ENCODE measurements at places on chromosomes 11 and 22. TPM values are rescaled to one million over a fixed set of nuclear protein-coding genes. Genes with fewer than 3 reads are reported as not detected.

- DNase-seq, result no peak
These were observed 37.0 kb upstream of the FTH1 start for GRCh38 chr11:62004473-62004872.

DNA sequence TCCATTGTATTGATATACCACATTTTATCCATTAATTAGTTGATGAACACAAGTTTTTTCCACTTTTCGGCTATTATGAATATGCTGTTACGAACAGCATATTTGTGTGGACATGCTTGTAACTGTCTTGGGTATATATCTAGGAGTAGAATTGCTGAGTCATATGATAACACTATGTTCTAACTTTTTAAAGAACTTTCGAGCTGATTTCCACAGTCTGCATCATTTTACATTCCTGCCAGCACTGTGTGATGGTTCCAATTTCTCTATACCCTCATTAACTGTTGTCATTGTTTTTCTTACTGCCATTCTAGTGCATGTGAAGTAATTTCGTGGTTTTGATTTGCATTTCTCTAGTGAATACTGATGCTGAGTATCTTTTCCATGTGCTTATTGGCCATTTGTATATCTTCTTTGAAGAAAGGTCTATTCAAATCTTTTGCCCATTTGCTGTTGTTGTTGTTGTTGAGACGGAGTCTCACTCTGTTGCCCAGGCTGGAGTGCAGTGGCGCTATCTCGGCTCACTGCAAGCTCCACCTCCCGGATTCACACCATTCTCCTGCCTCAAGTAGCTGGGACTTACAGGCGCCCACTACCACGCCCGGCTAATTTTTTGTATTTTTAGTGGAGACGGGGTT lies 7.4 kb upstream of the RCE1 start:
- no peak for DNase-seq

HTR3A gene
- total RNA-seq, result not detected

DNA sequence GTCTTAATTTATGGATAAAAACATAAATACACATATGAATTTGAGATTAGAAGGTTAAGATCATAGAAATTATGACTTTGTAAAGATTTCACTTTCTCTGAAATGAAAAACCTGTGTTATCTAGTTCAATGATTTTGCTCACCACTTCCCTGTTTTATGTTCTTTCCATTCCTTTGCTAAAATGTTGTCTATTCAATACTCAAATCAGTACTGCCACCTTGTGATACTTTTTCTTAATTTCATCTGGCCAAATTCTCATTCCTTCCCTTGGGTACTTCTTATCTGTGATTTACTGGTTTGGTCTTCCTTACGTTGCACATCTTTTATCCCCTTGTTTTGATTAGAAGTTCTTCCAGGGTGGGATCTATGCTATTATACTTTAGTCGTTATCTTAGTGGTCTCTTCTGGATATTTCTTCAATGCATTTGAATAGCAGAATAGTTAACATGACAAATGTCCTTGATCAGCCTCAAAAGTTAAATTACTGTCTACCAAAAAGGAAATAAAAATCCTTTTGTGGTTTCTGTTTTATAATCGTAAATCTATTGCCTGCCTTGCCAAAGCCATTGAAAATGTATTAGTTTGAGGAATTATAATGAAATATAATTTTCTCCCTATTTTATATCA lies 197.0 kb downstream of the PGR start:
- peak; percentile 45 for DNase-seq

DNA sequence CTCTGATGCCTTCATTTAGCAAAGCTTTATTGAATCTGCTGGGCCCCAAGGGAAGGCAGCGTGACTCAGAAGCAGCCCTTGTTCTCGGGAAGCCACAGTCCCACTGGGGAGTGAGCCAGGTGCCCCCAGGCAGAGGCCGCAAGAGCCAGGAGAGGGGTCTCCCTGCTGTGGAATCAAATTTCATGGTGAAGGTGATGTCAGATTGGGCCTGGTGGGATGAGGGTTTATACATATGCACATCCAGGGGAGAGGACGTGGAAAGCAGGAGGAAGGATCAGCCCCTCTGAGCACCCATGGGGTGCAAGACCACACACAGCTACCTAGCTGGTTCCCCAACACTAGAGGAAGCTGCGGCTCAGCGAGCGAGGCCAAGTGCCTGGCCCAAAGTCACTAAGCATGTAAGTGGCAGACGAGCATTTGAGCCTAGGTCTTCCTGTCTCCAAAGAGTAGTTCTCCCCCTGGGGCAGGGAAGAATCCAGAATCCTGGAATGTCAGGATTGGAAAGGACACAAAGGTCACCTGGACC lies 2.0 kb downstream of the SYNGR1 start:
- no peak for DNase-seq

AASDHPPT gene
- total RNA-seq, result 70.4 TPM

CARD16 gene
- 1.5 TPM for total RNA-seq

NXPE1 gene
- total RNA-seq, result not detected

DNA sequence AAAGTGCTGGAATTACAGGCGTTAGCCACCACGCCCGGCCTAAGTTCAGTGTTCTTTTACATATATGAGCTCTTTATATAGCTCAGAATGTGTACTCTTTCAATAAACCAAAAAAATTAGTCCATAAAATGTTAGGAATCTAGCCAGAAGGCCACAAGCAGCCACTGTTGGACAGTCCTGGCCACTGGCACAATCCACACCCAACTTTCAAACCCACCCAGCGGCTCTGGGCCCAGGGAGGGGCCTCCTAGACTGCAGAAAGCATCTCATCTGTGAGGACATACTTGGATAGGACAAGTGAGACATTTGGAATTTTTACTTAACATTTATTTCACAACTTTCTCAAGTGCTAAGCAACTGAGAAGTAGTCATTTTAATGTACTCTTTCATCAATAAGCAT lies 6.4 kb downstream of the PACSIN2 start:
- peak; percentile 49 for DNase-seq

ABTB2 gene
- 2.9 TPM for total RNA-seq

DNA sequence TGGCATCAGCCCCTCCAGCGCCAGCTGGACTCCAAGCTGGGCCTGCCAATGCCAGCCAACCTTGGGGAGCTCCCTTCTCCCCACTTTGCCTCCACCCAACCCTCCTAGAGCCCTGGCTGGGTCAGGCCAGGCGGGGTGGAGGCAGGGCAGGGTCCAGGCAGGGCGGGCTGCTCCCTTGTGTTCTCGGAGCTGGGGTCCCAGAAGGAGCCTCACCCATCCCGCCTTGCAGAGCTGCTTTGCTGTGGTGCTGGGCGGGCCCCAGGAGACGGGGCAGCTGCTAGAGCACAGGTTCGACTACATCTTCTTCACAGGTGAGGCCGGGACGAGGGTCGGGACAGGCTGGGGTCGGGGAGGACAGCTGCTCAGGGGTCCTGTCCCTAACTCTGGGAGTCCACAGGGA lies 9.4 kb downstream of the ALDH3B1 start:
- no peak for DNase-seq

DNA sequence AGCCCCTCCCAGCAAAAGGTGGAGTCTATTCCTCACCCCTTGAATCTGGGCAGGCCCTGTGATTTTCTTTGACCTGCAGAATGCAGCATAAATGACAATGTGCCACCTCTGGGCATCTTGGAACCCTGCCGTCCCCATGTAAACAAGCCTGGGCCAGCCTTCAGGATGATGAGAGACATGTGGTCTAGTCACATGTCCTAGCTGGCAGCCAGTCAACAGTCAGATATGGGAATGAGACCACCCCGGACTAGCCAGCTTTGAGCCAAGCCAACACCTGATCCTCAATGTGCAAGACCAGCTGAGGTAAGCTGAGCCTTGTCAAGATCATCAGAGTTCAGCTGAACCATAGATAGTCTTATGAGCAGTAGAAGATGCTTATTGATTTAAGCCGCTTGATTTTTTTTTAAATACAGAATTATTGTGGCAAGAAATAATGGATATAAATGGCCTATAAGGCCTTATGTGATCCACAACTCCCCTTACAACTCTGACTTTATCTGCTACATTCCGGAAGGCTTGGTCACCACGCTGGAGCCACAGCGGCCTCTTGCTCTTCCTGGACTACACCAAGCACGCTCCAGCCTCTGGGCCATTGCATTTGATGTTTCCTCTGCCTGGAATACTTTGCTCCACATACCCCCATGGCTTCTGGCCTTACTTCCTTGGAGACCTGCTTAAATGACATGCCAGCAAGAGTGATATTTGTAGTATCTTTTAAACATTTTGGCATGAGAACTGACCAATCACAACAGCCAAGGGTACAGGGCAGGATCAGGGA lies 225.9 kb upstream of the SESN3 start:
- no peak for DNase-seq

MN1 gene
- 0.32 TPM for total RNA-seq

Measured in Caco-2 (cell line).